Right ventricle myocardium superior (tissue), 1 donor: ENCODE measurements at places on chromosomes 12 and 14.

GRCh38 chr14:95685978-95686922, at the start of gene TCL1B:
Gene TCL1B (plus strand): TSS chr14:95686426. CDS start chr14:95686468, 42 bp downstream.
- no peak for DNase-seq

GRCh38 chr14:55401751-55402150, 9.9 kb downstream of the ATG14 start:
- no peak for DNase-seq

DNA sequence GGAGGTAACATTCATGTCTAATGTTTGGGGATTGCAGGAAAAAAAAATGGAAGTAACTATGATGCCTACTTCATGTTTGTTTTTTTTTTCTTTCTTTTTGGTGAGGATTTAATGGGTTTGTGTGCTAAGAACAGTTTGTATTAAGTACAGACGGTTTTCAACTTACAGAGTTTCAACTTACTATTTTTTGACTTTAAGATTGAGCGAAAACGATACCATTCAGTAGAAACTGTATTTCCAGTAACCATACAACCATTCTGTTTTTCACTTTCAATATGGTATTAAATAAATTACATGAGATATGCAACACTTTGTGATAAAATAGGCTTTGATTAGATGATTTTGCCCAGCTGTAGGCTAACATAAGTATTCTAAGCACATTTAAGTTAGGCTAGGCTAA, 10.4 kb downstream of the TECPR2 start:
- DNase-seq: no peak

DNA sequence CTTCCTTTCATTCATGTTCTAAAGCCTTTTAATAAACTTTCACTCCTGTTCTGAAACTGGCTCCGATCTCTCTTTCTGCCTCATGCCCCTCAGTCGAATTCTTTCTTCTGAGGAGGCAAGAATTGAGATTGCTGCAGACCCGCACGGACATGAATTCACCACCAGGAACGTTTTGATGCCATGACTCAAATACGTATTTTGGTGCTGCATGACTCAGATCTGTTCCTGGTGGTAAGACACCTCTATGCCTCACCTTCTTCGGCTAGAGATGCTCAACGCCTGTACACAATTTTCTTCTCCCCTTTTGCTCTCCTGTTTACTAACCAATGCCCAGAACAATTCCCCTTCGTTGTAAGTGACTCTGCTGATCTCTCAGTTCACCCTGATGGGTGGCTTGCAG, 52.0 kb upstream of the RIMBP2 start:
- DNase-seq: no peak

GRCh38 chr12:12182703-12183365, 84.0 kb downstream of the LRP6 start:
- no peak for DNase-seq

DNA sequence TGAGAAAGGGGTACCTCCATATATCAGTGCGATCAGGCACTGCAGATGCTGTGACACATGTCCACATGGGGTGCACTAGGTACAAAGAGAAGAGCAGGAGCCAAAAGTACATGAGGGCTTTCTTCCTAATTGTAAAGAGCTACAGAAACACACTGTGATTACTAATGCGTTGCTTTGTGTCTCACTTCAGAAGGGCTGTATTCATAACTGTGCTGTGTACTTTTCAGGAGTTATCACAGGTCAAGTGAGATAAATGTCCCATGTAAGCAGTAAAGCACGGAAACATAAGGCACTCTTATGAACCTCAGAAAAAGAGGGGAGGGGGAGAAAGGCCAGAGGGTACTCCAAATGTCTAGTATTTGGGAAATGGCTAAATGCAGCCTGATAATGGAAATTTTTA, 10.6 kb downstream of the SPRING1 start:
- no peak for DNase-seq

DNA sequence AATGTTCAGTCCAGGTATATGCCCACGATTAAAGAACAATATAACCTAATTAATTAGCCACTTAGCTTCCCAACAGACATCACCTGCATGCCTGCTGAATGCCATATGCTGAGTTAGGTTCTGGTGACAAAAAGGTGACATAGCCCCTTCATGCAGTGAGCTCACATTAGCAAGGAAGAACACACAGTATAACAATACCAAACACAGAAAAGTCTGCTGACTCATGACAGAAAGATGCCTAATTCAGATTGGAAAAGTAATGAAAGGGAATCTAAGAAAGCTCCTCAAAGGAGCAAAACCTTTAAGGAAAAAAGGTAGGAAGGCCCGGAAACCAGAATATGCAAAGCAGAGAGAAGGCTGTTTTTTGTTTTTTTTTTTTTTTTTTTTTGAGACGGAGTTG, 59.0 kb downstream of the FERMT2 start:
- no peak for DNase-seq

- no peak for DNase-seq
Measured at GRCh38 chr14:39372656-39373055, 59.6 kb downstream of the FBXO33 start.

- DNase-seq: no peak
Measured at GRCh38 chr12:113057565-113058485, 1.3 kb downstream of the DTX1 start.

DNA sequence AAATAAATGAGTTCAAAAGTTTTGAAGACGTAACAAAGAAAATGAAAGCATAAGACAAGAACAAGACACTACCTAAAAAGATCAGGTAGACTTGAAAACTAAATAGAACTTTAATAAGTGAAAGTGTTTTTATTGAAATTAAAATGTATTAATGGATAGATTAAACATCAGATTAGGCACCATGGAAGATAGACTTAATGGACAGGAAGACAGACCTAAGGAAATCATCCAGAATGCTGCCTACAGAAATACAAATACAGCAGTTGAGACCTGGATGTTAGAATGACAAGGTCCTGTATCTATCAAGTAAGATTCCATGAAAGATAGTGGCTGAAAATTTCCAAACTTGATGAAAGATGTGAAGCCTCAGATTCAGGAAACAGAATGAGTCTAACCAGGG, 11.5 kb downstream of the PLEKHH1 start:
- DNase-seq: no peak

DNA sequence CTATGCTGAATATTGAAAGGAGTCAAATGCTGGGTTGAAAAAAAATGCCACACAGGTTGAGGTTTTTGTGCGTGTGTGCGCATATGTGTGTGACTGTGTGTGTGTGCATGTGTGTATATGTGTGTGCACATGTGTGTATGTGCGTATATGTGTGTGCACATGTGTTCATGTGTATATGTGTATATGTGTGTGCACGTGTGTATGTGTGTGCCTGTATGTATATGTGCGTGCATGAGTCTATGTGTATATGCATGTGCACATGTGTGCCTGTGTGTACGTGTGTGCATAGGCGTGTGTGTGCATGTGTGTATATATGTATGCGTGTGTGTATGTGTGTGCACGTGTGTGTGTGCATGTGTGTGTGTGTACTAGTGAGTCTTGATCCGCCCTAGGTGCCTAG, 655.7 kb downstream of the AACS start:
- no peak for DNase-seq

DNA sequence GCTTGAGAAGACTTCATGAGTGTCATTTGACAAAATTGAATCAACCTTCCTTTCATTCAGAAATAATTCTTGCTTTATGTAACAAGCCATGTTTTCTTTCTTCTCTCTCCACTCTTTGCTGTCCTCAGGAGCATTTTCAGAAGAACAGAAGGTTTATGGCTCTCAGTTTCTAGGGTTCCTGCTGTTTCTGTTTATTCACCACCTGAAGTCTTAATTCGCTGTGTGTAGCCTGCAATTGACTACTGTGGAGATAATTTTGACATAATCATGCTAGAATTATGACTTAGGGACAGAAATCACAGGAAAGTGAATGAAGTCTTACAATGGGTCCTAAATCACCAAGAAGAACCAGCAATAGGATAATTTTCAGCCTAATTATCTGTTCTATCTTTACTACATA, 7.2 kb upstream of the PLEKHG7 start:
- DNase-seq: no peak

DNA sequence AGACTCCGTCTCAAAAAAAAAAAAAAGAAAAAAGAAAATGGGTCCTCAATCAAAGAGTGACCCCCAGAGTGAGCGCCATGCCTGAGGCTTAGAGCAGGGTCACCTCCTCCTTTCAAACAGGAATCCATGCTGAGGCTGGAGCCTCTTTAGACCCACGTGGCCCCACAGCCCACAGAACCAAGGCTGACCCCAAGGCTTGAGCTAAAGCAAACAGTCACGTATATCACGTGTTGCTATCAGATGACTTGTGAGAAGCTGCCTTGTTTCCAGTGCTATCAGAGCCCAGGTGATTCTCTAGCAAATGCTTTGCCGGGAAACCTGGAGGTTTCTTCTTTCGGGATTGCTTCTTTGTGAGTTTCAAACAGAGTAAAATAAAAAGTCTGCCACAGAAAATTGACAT, 31.7 kb upstream of the DYNC1H1 start:
- peak; percentile 9 for DNase-seq

- no peak for DNase-seq
Measured at GRCh38 chr12:92365836-92366235, 220.2 kb upstream of the BTG1 start.

DNA sequence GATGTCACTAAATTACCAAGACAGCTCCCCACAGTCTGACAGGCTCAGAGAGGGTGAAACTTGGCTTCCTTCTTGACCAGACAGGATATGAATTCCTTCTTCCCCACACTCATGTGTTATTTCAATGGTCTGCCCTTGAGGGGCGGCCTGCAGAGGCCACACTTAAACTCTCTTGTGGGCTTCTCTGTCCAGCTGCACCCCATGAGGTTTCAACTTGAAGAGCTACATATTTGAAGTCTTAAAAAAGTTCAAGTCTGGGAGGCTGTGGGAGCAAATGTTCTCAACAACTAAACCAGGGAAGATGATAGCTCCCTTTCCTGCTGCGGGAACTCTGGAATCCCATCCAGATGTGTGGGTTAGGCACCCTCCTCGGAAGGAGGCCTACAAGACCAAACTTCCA, 98.3 kb downstream of the TTC7B start:
- DNase-seq: no peak

DNA sequence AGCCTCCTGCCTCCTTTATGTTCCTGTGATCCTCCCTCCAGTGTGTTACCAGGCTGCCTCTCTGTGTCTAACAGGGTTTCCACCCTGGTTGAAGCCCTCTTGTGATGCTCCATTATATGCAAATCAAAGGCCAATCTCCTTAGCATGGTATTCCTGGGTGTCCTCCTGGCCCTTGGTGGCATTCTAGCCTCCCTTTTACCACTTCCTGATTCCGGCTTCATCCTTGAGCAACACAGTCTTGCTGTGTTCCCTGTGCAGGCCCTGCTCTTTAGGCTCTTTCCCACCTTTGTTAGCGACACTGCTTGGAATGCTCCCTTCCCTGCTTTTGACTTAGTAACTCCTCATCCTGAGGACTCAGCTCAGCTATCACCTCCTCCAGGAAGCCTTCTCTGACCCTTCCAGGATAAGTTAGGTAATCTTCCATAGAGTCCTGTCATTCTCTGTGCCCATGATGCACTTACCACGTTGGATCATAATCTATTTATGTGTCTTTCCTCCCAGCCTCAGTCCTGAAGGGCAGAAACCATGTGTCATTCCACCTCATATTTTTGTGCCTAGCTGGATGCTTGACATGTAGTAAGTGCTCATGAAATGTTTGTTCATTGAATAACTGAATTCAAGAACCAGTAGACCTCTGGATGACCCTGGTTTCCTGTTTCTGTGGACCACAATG, 37.3 kb downstream of the PRKCH start:
- DNase-seq: no peak

DNA sequence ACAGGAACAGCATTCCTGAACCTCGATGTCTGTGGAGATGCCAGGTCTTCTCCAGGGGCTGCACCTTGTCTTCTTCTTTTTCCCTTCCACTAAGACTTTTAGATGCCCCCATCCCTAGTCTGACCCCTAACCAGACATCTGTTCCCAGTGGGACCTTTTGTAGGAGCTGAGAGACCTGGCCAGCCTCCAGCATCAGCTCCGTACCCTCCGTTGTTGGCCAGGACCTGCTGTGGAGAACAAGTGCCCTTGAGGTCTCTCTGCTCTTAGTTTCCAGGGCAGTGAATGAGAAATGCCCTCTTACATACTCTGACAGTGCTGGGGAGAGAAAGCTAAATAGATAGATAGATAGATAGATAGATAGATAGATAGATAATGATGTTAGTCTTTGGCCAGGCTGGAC, 16.8 kb upstream of the SDR39U1 start:
- DNase-seq: no peak

GRCh38 chr12:11837216-11837934, 187.9 kb downstream of the ETV6 start:
- no peak for DNase-seq

- no peak for DNase-seq
Measured at GRCh38 chr12:132182711-132183365, 38.6 kb downstream of the NOC4L start.

GRCh38 chr14:103818422-103818821, 29.0 kb downstream of the PPP1R13B start:
- no peak for DNase-seq

DNA sequence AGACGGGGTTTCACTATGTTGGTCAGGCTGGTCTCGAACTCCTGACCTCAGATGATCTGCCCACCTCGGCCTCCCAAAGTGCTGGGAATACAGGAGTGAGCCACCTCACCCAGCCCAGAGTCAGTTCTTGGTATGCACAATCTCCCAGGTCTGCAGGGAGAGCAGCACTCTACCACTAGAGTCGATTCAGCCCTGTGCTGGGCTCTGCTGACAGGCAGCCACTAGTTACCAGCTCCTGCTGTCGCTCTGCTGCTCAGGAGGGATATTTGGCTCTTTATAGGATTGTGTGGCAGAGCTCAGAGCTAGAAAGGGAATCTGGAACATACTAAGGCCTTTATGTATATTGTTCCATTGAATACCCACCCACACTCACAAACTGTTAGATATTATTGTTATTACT, 44.3 kb downstream of the SPTB start:
- DNase-seq: no peak

DNA sequence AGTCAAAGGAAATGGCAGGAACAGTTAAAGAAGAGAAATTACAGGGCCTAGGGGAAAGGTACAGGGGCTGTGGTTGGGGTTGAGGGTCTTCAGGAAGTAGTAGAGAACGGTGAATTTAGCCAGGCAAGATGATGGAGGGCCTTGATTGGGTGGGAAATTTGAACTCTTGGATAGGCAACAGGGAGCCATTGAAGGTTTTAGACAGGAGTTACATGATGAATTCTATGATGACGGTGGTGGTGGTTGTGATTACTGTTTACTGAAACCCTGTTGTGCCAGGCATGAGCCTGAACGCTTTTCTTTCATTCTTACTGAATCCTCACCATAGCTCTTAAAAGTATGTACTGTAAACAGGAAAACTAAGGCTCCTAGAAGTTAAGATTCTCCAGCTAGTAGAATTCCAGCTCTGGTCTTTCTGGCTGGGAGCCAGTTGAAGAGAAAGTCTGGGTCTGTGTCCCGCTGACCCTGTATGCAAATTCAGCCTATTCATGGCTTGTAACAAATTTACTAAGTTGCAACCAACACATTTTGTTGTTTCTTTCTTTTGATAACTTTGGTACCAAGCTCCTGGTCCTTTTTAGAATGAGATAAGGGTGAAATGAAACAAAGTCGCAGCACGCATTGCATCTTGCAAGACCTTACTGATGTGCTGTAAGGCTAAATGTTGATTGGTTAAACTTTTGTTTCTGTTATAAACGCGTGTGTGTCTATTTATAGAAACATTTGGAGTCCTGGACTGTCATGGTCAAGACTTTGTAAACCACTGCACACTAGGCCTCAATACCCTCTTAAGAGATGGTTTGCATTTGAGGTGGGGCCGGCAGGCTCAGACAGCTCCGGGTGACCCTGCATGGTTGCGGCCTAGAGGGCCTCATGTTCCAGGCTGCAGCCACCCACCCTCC, 6.0 kb downstream of the ORAI1 start:
- DNase-seq: no peak

GRCh38 chr14:28767853-28768741, 1.5 kb downstream of the FOXG1 start:
- DNase-seq: no peak

GRCh38 chr12:98533723-98534251, 18.4 kb downstream of the TMPO start:
- DNase-seq: no peak
